ENCODE measurements at places on chromosomes 6 and 20.

DNA sequence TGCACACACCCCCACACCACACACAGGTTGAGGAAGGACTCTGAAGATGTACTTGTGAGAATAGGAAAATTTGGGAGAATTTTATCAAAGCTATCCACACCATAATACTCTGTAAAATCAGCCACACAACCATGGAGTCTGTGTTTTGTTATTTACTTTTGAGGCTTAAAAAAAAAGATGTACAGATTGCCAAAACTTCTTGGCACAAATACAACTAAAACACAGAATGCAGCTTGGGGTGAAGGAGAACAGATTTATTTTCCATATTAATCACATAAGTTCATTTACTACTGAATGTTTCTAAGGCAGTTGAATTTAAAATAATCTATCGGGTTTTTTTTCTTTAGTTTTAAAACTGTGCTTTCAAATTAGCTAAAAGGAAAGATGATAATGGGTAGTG is 32.8 kb upstream of the KCNQ5 start:
- ATAC-seq: no peak

GRCh38 chr6:139939189-139939979 is 564.9 kb upstream of the CITED2 start:
- ATAC-seq: peak; percentile 85

DNA sequence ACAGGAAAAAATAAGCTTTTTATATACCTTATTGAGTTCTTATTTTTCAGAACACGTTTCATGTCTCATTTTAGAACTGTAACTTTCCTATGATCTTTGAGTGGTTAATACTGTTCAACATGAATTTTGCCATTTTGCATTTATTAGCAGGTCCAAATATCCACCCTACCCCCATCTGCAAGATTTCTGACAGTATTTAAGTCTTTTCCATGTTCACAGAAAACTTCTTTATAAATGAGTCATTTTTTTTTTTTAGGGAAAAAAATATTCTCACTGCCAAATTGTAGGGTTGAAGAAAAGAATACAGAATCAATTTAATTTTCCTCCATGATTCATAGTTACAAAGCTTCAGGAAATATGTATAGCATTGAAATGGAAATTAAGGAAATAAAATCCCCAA is 101.8 kb downstream of the COL21A1 start:
- no peak for ATAC-seq

DNA sequence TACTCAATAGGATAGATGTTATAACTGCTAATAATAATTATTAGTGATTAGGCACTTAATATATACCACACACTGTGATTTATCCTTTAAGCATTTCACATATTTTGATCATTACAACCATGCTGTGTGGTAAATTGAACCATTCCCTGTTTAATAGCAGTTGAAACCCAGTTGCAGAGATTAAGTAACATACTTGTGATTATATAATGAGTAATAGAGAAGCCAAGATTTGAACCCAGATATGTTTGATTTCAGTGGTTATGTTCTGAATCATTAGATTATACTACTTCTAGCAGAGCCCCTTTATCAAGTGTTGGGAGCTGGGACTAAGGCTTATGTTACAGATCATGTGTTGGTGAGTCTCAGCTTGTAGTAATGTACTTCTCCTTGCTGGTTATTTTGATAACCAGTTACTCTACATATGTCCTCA is 44.1 kb downstream of the STK4 start:
- ATAC-seq: no peak

GRCh38 chr6:92050216-92050615 is 1369.1 kb downstream of the EPHA7 start:
- ATAC-seq: no peak

DNA sequence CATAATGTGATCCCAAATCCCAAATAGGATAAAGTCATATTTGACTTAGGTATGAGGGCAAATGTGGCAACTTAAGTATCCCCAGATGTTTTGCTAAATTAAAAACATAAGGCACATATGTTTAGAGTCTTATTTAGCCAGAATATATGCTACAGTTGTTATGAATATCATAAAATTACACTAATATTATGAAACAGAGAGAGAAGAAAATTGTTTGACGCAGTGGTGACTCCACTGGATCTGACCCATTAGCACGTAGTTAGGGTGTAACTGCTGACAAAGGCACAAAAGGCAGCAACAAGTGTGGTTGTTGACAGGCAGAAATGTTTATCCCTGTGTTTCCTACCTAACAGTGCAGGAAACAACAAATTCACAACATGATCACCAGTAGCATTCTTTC is 152.4 kb upstream of the THBS2 start:
- ATAC-seq: no peak

DNA sequence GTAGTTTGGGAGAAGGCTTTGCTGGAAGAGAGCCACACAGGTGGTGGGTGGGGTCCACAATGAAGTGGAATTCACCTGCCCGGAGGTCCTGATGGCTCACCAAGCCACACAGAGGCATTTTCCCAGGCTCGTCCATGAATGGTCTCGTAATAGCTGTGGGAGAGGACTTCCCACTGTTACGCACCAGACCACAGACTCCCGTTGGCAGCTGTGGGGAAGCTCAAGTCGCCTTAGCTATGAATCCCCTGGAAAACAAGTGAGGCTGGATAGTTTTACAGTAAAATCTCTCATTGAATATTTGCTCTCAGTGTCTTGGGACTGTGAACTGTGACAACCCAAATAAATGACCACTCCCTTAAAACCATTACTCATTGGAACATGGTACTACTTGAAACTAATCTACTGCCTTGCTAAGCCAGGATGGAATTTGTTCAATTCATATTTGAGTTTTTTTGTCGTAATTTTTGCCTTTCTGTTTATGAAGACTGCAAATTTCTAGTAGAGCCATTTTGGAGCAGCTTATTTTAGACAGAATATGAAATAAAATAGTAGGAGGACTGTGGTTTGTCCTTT is 79.4 kb downstream of the JAG1 start:
- no peak for ATAC-seq

DNA sequence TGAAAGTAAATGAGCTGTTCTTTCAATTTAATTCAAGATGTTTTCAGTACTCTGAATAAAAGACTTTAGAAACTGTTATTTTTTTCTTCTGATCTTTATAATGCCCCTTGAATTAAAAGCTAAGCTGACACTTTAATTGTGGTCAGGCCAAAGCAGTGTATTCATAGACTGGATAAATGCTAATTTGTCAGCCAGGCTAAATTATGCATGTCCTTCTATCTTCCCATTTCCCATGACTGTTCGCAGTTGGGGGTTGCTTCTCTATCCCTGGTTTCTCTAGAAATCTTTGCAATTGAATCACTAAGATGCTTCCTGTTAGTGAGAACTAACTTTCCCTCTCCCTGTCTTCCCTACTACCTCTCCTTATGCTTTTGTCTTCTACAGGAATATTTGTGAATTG is 396.2 kb downstream of the RFPL4B start:
- ATAC-seq: peak; percentile 60

GRCh38 chr6:137630666-137631065 is 136.5 kb upstream of the OLIG3 start:
- no peak for ATAC-seq

- ATAC-seq: no peak
Measured at GRCh38 chr20:53921443-53921973, 148.9 kb downstream of the BCAS1 start.
